Fibroblast of lung (primary cell): ENCODE measurements at places on chromosomes 11 and 22.

- no peak overlapping the region for H3K4me3 ChIP-seq
- peaks cover 20% of the 10 kb centered on the region for H3K4me1 ChIP-seq
- DNase-seq = no peak
- H3K27ac ChIP-seq = no peak overlapping the region
- no peaks in the 10 kb centered on the region for H3K27me3 ChIP-seq
These were observed 10.8 kb downstream of the PANX1 start for GRCh38 chr11:94139416-94139815.

GRCh38 chr11:64647019-64647779 lies 56.2 kb downstream of the SLC22A12 start:
- no peaks in the 10 kb centered on the region for H3K4me1 ChIP-seq
- peaks cover 30% of the 10 kb centered on the region for H3K27me3 ChIP-seq
- DNase-seq = no peak
- no peaks in the 10 kb centered on the region for H3K36me3 ChIP-seq
- H3K27ac ChIP-seq = no peak overlapping the region

DNA sequence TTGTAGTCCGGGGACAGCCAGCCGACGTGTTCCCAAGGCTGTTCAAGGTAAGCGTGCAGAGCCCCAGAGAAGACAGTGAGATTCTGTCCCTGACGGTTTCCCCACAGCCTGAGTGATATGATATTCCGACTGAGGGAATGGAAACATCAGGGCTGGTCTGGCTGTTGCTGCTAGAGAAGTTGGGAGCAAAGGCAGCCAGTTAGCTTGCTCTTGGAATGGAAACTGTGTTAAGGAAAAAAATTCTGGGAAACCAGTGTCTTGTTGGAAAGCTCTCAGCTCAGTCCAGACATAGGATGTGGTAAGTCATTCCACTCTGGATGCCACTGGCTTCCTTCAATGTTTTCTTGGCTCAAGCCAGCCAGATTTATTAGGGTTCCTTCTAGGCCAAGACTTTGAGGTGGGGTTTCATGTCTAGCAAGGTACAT lies 8.8 kb downstream of the CRY2 start:
- peak; percentile 33 for DNase-seq
- peaks cover 8% of the 10 kb centered on the region for H3K36me3 ChIP-seq
- no peak overlapping the region for H3K4me3 ChIP-seq
- peaks cover 31% of the 10 kb centered on the region for H3K4me1 ChIP-seq

GRCh38 chr11:111091321-111091938 lies 154.1 kb upstream of the POU2AF2 start:
- no peak overlapping the region for H3K27ac ChIP-seq
- H3K4me3 ChIP-seq = no peak overlapping the region
- no peaks in the 10 kb centered on the region for H3K27me3 ChIP-seq
- H3K4me1 ChIP-seq = no peaks in the 10 kb centered on the region
- DNase-seq = no peak

DNA sequence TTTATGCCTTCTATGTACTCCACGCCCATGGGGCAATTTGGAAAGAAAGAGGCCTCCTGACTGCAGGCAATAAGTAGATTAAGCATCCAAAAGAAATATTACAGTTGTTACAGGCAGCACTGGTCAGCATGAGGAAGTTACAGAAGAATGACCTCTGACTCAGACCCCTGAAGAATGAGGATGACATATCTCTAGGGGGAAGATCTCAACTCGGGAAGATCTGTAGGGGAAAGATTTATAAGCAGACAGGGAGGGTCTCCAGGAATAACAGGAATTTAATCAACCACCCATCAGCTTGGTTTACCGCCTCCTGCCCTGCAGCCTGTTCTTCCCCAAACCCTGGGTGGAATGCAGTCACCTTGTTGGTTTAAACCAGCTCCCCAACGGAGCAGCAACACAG lies 58.0 kb downstream of the RCN1 start:
- H3K4me3 ChIP-seq = no peak overlapping the region
- no peaks in the 10 kb centered on the region for H3K4me1 ChIP-seq
- no peak overlapping the region for H3K27ac ChIP-seq
- DNase-seq = no peak
- H3K27me3 ChIP-seq = peaks cover under 1% of the 10 kb centered on the region

DNA sequence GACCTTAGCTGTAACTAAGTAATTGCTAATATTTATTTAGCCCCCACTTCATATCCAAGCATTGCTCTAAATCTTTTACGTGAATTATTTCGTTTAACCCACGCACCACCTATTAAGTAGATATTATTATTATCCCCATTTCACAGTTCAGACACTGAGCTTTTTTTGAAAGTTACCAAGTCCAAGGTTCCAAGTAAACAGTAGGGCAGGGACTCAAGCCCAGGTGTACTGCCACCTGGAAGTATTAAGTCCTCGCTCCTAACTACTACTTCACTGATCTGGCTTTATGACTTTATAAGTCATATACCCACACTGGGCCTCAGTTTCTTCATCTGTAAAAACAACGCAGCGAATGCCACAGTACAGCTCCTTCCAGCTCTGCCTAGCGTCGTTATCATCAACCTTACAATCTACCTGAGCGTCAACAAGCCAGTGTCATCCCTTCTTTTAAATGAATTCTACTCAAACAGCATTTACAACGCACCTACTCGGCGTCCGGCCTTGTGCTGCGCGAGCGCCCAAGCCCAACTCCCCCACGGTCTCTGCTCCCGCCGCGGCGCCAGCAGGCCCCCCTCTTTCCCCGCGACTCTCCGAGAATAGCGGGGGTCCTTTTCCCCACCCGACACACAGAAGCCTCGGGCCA lies 624 bp downstream of the TMEM41B start:
- no peaks in the 10 kb centered on the region for H3K36me3 ChIP-seq
- peaks cover 6% of the 10 kb centered on the region for H3K4me1 ChIP-seq
- peak; percentile 27 for DNase-seq
- H3K4me3 ChIP-seq = peak overlapping the region; percentile 99

DNA sequence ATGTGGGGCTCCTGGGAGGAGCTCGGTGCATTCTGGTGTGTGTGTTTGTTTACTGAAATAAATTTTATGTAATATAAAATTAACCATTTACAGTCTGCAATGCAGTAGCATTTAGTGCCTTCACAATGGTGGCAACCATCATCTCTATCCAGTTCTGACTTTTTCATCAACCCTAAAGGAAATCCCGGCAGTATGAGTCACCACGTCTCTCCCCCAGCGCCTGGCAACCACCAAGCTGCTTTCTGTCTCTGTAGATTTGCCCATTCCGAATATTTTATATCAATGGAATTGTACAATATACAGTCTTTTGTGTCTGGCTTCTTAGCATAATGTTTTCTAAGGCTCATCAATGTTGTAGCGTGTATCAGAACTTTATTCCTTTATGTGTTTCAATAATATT lies 300.5 kb downstream of the MIAT start:
- peaks cover 19% of the 10 kb centered on the region for H3K27me3 ChIP-seq
- DNase-seq = no peak
- no peak overlapping the region for H3K27ac ChIP-seq
- H3K36me3 ChIP-seq = no peaks in the 10 kb centered on the region
- no peaks in the 10 kb centered on the region for H3K4me1 ChIP-seq

- no peaks in the 10 kb centered on the region for H3K36me3 ChIP-seq
- no peaks in the 10 kb centered on the region for H3K27me3 ChIP-seq
- H3K4me3 ChIP-seq = no peak overlapping the region
- peak overlapping the region; percentile 83 for H3K27ac ChIP-seq
- H3K4me1 ChIP-seq = peaks cover 18% of the 10 kb centered on the region
These were observed 197.2 kb downstream of the TENM4 start for GRCh38 chr11:79243422-79244210.

GRCh38 chr11:125494974-125495725 lies 915 bp downstream of the FEZ1 start:
- no peaks in the 10 kb centered on the region for H3K36me3 ChIP-seq
- peak; percentile 45 for DNase-seq
- peak overlapping the region; percentile 62 for H3K27ac ChIP-seq
- H3K27me3 ChIP-seq = no peaks in the 10 kb centered on the region
- H3K4me3 ChIP-seq = peak overlapping the region; percentile 79

GRCh38 chr11:133506023-133506422 lies 26.3 kb downstream of the OPCML start:
- H3K4me3 ChIP-seq = no peak overlapping the region
- DNase-seq = no peak
- no peak overlapping the region for H3K27ac ChIP-seq
- H3K4me1 ChIP-seq = no peaks in the 10 kb centered on the region

- H3K4me3 ChIP-seq = no peak overlapping the region
- H3K36me3 ChIP-seq = no peaks in the 10 kb centered on the region
- no peak for DNase-seq
These were observed 718 bp upstream of the CCDC88B start for GRCh38 chr11:64339286-64339685.

- no peak for DNase-seq
- H3K27ac ChIP-seq = no peak overlapping the region
- H3K36me3 ChIP-seq = no peaks in the 10 kb centered on the region
These were observed 5.3 kb downstream of the TBCEL start for GRCh38 chr11:121029153-121029552.

DNA sequence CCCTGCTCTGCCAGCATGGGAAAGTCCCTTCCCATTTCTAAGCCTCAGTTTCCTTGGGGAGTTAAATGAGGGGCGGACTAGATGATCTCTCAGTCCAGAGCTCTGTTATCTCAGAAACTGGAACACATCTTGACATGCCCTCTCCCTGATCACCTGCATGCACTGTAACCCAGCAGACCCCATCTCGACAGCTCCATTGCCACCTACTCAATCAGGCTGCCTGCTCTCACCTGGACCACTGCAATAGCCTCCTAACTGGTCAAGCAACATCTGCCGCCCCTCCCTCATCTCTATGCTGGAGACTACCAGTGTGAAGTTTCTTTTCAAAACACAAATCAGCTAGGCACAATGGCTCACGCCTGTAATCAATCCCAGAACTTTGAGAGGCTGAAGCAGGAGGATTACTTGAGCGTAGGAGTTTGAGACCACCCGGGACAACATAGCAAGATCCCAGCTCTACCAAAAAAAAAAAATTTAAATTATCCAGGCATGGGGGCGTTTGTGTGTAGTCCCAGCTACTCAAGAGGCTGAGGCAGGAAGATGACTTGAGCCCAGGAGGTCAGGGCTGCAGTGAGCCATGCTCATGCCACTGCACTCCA lies 22.2 kb downstream of the LRRC55 start:
- no peaks in the 10 kb centered on the region for H3K36me3 ChIP-seq
- no peak for DNase-seq
- no peaks in the 10 kb centered on the region for H3K4me1 ChIP-seq
- peaks cover 24% of the 10 kb centered on the region for H3K27me3 ChIP-seq
- no peak overlapping the region for H3K4me3 ChIP-seq

- DNase-seq = no peak
- no peak overlapping the region for H3K4me3 ChIP-seq
- H3K27me3 ChIP-seq = peaks cover 13% of the 10 kb centered on the region
- H3K36me3 ChIP-seq = no peaks in the 10 kb centered on the region
- no peak overlapping the region for H3K27ac ChIP-seq
These were observed 6.7 kb upstream of the NLRX1 start for GRCh38 chr11:119161871-119162270.

DNA sequence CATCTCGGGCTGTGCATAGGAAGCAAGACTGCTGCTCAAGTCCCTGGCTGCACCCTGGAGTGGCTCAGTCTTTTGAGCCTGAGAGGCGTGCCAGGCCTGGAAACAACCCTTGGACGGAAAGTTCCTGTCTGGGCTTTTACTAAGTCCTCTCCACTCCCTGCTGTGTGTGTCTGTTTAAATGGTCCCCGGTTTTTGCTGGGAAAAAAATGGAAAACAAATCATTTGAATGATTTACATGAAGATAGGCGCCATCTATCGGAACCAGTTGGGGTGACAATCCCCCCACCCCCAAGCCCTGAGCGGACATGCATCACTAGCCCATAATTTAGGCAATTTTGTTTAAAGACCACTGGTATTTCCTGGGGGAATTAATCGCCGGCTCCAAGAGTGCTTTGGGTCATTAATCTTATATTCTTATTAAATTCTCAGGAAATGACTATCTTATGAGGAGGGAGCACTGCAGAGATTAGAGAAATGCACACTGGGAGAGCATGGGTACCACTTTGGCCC lies 2.7 kb upstream of the GAB2 start:
- no peaks in the 10 kb centered on the region for H3K27me3 ChIP-seq
- H3K4me1 ChIP-seq = peaks cover 15% of the 10 kb centered on the region
- H3K27ac ChIP-seq = peak overlapping the region; percentile 70
- no peaks in the 10 kb centered on the region for H3K36me3 ChIP-seq
- peak; percentile 89 for DNase-seq

GRCh38 chr11:16195651-16196050 lies 160.7 kb downstream of the SOX6 start:
- no peak overlapping the region for H3K4me3 ChIP-seq
- H3K27ac ChIP-seq = no peak overlapping the region
- H3K36me3 ChIP-seq = no peaks in the 10 kb centered on the region

DNA sequence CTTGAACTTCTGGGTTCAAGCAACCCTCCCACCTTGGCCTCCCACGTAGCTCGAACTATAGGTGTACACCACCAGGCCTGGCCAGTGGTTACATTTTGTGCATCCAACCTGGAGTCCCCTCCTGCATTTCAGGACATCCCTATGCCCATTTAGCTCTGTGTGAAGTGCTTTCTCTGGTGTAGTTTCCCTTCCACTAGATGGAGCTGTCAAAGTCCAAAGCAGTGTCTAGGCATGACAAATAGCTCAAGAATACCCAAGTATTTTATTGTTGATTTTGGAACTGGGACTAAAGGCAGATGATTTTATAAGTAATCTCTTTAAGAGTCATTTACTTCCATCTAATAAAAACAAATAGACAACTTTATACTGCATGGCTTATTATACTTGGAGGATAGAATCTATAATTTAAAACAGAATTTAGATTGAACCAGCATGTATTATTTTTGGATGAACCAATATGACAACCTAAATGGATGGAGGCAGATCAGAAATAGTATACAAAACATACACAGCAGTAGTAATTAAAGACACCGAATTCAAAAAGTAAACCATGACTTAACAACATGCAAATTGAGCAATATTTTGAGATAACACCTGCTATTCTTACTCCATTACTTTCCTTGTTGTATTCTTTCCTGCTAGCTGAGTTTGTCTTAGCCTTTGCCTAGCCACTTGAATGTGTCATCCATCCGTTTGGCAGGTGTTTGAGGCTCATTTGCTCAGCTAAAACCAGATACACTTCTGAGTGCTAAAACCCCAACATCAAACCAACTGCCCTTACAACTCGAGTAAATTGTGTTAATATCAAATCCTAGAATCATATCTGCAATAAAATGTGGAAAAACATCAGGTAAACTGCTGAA lies 37.7 kb downstream of the EIF4ENIF1 start:
- no peaks in the 10 kb centered on the region for H3K27me3 ChIP-seq
- H3K36me3 ChIP-seq = peaks cover 5% of the 10 kb centered on the region
- no peak overlapping the region for H3K4me3 ChIP-seq
